Panc1 (cell line): ENCODE measurements at places on chromosomes 1 and 21. TPM values are rescaled to one million over a fixed set of nuclear protein-coding genes. Genes with fewer than 3 reads are reported as not detected.

Gene NBPF8
- 22.3 TPM for total RNA-seq

Gene SAMD13
- 2.2 TPM for total RNA-seq

DNA sequence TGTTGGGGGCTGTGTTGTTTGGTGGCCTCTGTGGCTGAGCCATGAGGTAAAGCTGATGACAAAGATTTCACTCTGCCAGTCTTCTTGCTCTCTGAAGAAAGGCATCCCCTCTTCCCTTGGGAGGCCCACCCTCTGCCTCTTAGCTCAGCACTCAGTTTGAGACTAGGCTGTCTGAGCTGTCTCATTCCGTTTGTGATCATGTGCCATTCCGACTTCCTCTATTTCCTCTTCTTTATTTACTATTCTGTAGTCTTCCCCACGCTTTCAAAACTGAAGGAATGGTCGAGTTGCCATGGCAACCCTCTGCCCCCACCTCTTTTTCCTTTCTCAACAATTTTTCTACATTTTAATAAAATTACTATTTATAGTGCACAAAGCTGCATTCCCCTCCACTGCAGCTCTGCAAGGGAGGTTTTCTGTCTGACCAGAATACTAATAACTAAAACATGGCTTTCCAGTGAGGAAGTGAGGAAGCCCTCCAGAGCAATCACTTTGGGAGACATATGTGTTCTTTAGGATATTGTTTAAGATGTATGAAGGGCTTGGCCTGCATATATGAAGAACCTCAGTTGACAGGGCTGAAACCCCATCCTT is 30.8 kb downstream of the KCNA3 start:
- H3K27ac ChIP-seq: no peak overlapping the region
- H3K36me3 ChIP-seq: no peaks in the 10 kb centered on the region
- DNase-seq: no peak

DNA sequence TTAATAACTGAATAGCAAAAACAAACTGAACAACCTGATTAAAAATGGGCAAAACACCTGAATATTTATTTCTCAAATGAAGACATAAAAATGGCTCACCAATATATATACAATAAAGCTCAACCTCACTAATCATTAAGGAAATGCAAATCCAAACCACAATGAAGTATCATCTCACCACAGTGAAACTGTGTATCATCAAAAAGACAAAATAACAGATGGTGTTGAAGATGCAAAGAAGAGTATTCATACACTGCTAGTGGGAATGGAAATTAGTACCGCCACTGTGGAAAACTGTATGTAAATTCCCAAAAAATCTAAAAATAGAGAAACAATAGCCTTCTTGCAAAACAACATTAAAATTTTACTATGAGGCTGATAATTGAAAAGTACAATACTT is 1660.1 kb upstream of the B3GALT2 start:
- no peaks in the 10 kb centered on the region for H3K4me1 ChIP-seq
- H3K4me3 ChIP-seq: no peak overlapping the region
- no peaks in the 10 kb centered on the region for H3K36me3 ChIP-seq

DNA sequence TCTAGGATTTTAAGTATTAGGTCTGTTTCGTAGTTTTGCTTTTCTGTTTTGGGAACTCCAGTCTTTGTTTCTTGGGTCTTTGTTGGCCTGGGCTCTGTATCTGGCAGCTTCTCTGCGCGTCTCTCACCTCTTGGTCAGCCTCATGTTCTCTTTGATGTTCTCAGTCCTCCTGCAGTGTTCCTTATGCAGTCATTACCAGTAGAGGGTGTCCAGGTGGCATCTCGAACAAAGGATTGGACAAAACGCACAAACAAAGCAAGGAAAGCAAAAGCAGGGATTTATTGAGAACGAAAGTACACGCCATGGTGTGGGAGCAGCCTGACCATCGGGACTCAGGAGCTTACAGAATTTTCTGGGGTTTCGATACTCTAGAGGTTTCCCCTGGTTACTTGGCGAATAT is 133.7 kb upstream of the COL6A1 start:
- no peak overlapping the region for H3K27ac ChIP-seq
- H3K27me3 ChIP-seq: peaks cover 7% of the 10 kb centered on the region
- no peak overlapping the region for H3K4me3 ChIP-seq
- no peak for DNase-seq
- no peaks in the 10 kb centered on the region for H3K36me3 ChIP-seq

- H3K36me3 ChIP-seq: peaks cover 35% of the 10 kb centered on the region
- peak overlapping the region; percentile 41; the same call in 1 of the 2 replicates for H3K27ac ChIP-seq
- H3K27me3 ChIP-seq: no peaks in the 10 kb centered on the region
- no peaks in the 10 kb centered on the region; the same call in 1 of the 2 replicates for H3K4me1 ChIP-seq
Measured at GRCh38 chr1:150621497-150622302, 7.7 kb downstream of the ENSA start.

- H3K27ac ChIP-seq: no peak overlapping the region
- H3K4me3 ChIP-seq: no peak overlapping the region
- H3K36me3 ChIP-seq: no peaks in the 10 kb centered on the region
- H3K27me3 ChIP-seq: no peaks in the 10 kb centered on the region
- H3K4me1 ChIP-seq: no peaks in the 10 kb centered on the region
Measured at GRCh38 chr1:157114183-157115121, 14.8 kb upstream of the ETV3L start.

GRCh38 chr1:208888376-208888775 is 644.2 kb upstream of the PLXNA2 start:
- no peaks in the 10 kb centered on the region for H3K36me3 ChIP-seq
- H3K4me1 ChIP-seq: no peaks in the 10 kb centered on the region
- H3K4me3 ChIP-seq: no peak overlapping the region
- DNase-seq: no peak
- no peaks in the 10 kb centered on the region for H3K27me3 ChIP-seq
